Activated CD4-positive, alpha-beta T cell treated with anti-CD3 and anti-CD28 coated beads, Interleukin-2, amount 50 U/mL, for 1 hour (primary cell): ENCODE measurements at places on chromosomes 6 and 20.

DNA sequence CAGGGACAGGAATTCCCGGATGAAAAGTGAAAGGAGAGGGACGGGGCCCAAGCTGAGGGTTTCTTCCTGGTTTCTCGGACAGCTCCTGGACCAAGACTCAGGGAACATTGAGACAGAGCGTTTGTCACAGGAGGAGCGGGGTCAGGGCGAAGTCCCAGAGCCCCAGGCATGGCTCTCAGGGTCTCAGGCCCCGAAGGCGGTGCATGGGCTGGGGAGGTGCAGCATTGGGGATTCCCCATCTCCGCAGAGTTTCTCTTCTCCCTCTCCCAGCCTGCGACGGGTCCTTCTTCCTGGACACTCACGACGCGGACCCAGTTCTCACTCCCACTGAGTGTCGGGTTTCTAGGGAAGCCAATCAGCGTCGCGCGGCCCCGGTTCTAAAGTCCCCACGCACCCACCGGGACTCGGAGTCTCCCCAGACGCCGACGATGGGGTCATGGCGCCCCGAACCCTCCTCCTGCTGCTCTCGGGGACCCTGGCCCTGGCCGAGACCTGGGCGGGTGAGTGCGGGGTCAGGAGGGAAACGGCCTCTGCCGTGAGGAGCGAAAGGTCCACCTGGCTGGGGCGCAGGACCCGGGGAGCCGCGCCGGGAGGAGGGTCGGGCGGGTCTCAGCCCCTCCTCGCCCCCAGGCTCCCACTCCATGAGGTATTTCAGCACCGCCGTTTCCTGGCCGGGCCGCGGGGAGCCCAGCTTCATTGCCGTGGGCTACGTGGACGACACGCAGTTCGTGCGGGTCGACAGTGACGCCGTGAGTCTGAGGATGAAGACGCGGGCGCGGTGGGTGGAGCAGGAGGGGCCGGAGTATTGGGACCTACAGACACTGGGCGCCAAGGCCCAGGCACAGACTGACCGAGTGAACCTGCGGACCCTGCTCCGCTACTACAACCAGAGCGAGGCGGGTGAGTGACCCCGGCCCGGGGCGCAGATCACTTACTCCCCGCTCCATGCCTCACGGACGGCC is 54.6 kb upstream of the POLR1H start:
- peak; percentile 13 for DNase-seq

DNA sequence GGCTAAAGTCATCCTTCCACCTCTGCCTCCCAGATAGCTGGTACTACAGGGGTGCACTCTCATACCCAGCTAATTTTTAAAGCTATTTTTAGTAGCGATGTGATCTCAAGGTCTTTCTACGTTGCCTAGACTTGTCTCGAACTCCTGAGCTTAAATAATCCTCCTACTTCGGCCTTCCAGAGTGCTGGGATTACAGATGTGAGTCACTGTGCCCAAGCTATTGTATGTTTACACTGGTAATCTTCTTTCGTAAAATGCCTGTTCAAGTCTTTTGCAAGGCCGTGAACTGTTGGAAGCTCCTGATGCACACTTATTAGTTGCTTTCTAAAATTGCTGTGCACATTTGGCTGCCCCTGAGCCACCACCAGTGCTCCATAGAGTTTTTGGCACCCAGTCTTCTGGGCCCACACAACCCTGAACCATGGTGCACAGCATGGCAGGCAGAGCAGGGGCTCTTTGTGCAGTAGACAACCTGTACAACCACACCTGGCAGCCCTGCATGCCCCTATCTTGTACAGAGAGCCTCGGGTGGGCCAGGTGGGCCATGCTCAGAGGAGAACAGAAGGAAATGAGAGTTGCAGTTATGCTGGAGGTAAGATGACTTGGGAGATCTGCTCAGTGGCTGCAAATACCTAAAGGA is 33.3 kb downstream of the PDRG1 start:
- no peak for DNase-seq

DNA sequence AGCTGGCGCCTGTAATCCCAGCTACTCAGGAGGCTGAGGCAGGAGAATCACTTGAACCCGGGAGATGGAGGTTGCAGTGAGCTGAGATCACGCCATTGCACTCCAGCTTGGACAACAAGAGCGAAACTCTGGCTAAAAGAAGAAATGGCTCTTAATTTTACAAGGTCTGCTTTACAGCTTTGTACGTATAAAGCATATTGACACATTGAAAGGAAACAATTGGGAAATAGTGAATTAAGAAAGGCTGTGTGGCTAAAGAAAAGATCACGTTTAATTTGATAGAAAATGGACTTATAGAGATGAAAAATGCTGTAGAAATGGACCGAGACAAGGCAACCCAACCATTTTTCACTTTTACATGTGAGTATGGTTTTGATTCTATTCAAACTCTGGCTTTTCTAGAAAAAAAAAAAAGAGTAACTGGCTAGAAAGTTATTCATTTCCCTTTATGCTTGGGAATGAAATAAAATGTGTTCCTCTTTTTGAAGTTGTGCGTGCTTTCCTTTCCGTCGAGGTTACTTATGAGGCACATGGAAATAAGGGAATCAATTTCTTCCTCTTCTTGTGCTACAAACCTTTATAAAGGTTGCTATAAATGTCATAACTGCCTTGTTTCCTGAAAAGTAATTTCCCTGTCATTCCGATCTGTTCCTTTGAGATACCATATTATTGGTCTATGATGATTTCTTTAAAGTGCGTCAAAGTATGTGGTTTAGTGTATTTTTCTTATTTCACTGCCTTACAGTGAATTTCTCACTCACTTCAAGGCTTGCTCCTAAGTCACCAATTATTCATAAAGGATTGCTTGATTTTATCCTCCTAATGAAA is 29.4 kb downstream of the PFDN4 start:
- DNase-seq = no peak

- DNase-seq = no peak
Observed at GRCh38 chr6:1984346-1984994, 260.9 kb downstream of the GMDS start.

DNA sequence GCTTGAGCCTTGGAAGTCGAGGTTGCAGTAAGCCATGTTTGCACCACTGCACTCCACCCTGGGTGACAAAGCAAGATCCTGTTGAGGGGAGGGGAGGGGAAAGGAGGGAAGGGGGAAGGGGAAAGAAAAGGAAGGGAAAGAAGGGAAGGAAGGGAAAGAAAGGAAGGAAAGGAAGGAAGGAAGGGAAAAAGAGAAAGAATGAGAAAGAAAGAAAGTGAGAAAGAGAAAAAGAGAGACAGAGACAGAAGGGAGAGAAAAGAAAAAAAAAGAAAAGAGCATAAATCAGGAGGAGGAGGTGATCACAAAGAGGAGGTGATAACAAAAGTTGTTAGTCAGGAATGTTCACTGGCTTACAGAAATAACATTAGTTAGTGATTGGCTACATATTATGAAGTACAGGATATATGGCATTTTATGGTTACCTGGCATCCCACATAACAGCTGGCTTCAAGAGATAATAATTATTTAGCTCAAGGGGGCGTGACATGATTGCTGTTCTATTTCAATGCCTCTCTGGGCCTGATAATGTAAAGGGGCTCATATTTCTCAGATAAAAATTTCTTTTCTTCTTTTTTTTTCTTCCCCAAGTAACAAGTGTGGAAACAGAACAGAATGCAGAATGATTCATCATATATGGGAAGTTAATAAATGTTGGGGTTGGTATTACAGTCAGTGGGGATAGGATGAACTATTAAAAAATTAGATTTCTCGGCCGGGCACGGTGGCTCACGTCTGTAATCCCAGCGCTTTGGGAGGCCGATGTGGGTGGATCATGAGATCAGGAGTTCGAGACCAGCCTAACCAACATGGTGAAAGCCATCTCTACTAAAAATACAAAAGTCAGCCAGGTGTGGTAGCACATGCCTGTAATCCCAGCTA is 27.1 kb downstream of the SAMHD1 start:
- DNase-seq = no peak

DNA sequence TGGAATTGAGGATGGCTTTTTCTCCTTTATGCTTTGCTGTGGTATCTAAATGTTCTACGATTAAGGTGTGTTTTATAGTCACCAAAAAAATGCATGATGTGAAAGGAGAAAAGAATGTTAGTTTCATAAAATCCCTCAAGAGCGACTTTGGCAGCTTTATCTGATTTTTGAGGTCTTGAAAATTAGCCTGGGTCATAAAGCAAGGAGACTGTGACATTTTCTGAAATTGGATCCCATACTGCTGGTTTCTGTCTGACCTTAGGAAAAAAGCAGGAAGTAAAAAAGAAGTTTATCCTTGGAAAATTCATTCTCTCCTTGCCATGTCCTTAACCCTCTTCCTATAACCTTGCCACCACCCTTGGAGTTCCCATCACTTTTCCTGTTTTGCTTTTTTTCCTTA is 525.3 kb downstream of the CD83 start:
- no peak for DNase-seq
